ENCODE measurements at places on chromosomes 2 and 18. TPM values are rescaled to one million over a fixed set of nuclear protein-coding genes. Genes with fewer than 3 reads are reported as not detected.

GRCh38 chr2:187689372-187689771 is 135.1 kb upstream of the TFPI start:
- no peaks in the 10 kb centered on the region for H3K27me3 ChIP-seq
- DNase-seq = no peak

DNA sequence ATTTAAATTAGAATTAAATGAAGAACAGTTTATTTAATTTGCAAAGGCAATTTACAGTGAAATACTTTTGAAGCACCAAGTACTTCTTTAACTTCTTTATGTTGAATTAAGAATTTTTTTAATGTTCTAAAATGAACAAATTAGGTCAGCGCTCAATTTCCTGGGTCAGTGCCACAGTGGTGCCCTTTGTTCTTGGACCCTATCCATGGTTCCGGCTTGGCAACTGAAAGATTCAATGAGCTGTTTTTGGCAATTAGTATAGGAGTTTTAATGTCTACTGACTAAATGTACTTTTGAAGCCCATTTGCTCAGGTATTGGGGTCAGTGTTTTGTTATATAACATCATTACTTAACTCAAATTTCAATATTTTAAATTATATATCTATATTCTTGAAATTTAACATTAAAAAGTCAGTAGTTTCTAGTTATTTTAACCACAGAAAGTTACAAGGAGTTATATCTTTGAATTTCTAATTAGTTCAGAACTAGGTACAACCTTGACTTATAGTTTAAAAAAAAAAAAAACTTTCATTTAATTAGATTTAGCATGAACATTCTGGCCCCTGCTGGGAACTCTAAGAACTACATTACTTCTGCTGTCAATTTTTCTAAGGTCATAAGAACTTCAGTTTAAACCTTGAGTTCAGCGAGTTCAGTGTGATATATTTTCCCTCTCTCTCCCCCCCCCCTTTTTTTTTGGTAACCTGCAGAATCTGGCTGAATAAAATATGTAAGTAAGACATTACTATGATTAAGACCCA is 7.6 kb upstream of the MSTN start:
- H3K27ac ChIP-seq = no peak overlapping the region
- H3K36me3 ChIP-seq = no peaks in the 10 kb centered on the region
- no peak overlapping the region for H3K4me3 ChIP-seq

- no peak for DNase-seq
- H3K4me3 ChIP-seq = no peak overlapping the region
- H3K36me3 ChIP-seq = no peaks in the 10 kb centered on the region
- no peaks in the 10 kb centered on the region for H3K27me3 ChIP-seq
- H3K27ac ChIP-seq = peak overlapping the region; percentile 85
Observed at GRCh38 chr2:102065675-102066252, 74.0 kb downstream of the IL1R2 start.

DNA sequence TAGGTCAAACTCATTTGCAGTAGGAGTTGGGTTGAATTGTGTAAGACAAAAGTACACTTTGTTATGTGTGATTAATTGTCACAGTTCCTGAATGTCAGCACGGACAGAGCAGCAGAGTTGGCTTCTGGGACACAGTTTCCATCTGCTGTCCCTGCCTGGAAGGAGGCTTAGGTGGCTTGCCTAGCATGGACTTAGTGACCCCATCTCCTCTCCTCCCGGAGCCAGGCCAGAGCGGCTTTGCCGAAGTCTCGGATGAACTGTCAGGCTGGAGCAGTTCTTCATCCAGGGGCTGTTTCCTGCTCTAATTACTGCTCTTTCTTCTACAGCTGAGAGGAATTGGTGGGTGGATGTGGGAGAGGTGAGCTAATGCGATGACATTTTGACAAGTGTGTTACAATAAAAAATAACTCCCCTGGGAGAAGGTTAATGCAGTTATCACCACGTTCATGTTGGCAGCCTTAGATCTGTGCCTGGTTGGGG is 102.0 kb downstream of the SH3RF3 start:
- H3K36me3 ChIP-seq = no peaks in the 10 kb centered on the region
- no peak overlapping the region for H3K4me3 ChIP-seq
- H3K27ac ChIP-seq = peak overlapping the region; percentile 29
- peaks cover 28% of the 10 kb centered on the region for H3K4me1 ChIP-seq

DNA sequence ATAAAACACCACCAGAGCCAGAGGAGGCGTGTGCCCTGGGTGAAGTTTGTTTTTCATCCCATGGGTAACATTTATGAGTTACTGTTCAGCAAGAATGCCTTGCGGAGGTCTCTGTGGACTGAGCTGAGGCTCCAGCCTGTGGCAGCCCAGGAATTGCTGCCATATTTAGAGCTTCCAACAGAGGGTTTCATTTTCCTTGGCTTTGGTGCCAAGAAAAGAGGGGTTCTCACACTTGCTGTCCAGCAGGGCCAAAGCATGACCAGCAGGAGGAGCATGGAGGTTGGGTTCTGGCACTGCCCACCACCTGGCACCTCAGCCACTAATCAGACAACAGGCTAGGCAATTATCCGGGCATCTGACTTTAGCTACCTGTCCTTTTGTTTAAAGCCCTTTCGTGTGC is 36.7 kb downstream of the EPAS1 start:
- no peaks in the 10 kb centered on the region for H3K27me3 ChIP-seq
- H3K36me3 ChIP-seq = no peaks in the 10 kb centered on the region
- no peak for DNase-seq
- peak overlapping the region; percentile 19 for H3K27ac ChIP-seq
- peaks cover 97% of the 10 kb centered on the region for H3K4me1 ChIP-seq
- H3K4me3 ChIP-seq = no peak overlapping the region

- no peak overlapping the region for H3K4me3 ChIP-seq
- H3K4me1 ChIP-seq = peaks cover 41% of the 10 kb centered on the region
- no peaks in the 10 kb centered on the region for H3K27me3 ChIP-seq
- peak; percentile 58 for DNase-seq
Observed at GRCh38 chr18:55110436-55110835, 151.2 kb upstream of the CCDC68 start.

DNA sequence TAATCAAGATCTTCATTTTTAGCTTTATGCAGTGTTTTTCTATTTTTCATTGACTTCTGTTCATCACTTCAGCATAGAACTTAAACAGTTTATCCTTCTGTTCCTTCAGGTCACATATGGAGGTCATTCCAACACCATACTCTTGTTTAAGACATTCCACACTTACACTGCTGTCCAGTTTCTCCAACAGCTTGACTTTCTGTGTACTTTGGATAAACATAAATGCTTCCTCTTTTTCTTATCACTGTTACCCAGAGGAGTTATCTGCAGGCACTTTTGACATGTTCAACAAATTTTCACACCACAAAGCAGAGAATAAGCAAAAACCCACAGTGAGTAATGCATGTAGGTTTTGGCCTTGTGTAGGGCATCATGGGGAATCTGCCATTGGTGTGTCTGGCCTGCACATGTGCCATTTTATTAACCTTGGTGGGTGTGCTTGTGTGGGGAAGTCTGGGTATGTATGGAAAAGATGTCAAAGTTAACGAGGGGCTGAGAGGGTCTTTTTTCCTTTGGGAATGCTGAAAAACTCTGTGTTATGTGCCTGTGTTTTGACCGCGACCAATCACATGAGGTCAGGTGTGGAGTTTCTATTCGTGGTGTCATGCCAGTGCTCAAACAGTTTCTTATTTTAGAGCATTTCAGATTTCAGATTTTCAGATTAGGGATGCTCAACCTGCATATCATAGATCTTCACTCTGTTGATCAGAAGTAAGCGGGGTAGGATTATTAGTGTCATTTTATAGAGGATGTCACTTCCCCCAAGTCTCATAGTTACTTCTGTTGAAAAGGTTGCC is 53.9 kb upstream of the ACVR1 start:
- no peaks in the 10 kb centered on the region for H3K36me3 ChIP-seq
- no peaks in the 10 kb centered on the region for H3K27me3 ChIP-seq
- H3K27ac ChIP-seq = no peak overlapping the region

- H3K36me3 ChIP-seq = no peaks in the 10 kb centered on the region
- no peak overlapping the region for H3K27ac ChIP-seq
- no peaks in the 10 kb centered on the region for H3K4me1 ChIP-seq
Observed at GRCh38 chr18:72652990-72653593, 109.0 kb upstream of the CBLN2 start.

GRCh38 chr2:205483095-205483494 is 199.2 kb upstream of the NRP2 start:
- H3K4me3 ChIP-seq = no peak overlapping the region
- no peaks in the 10 kb centered on the region for H3K36me3 ChIP-seq
- H3K27ac ChIP-seq = no peak overlapping the region
- H3K4me1 ChIP-seq = peaks cover 5% of the 10 kb centered on the region

DNA sequence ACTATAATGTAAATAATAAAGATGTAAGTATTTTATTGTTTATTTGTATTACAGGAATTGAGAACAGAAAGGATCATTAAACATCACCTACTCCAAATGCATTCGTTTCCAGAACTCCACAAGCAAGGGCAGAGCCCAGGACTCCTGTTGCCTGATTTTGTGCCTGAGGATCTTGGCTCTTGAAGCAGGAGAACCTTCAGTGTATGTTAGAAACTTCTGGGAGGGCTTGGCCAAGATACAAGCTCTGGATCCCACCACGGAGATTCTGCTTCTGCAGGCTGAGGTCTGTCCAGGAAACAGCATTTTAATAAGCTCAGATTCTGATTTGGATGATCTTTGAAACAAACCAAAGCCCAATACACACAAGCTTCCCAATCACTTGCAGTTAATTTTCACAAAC is 142.4 kb upstream of the SOX11 start:
- no peaks in the 10 kb centered on the region for H3K4me1 ChIP-seq
- no peaks in the 10 kb centered on the region for H3K27me3 ChIP-seq
- H3K4me3 ChIP-seq = no peak overlapping the region
- no peak for DNase-seq

- H3K27me3 ChIP-seq = no peaks in the 10 kb centered on the region
- no peaks in the 10 kb centered on the region for H3K36me3 ChIP-seq
- H3K4me3 ChIP-seq = peak overlapping the region; percentile 91
- H3K4me1 ChIP-seq = peaks cover 9% of the 10 kb centered on the region
- DNase-seq = no peak
Observed at GRCh38 chr2:232549655-232550353, 553 bp downstream of the TIGD1 start.

DNA sequence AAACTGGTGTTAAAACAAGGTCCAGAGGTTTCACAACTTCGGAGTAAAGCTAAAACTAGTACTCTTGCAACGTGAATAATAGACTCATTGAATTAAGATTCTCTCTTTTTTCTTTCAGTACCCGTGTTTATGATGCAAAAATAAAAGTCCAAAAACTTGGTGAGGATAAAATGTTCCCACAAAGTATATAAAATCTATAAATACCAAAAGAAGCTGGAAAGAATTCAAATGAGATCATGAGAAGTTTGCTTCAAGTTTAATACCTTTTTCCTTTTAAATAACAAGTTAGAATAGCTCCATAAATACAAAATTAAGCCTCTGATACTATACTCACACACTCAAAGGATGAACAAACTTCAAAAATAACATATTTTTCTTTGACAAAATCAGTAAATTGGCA is 34.0 kb downstream of the METTL4 start:
- no peaks in the 10 kb centered on the region for H3K27me3 ChIP-seq
- H3K4me3 ChIP-seq = no peak overlapping the region
- no peak for DNase-seq
- H3K36me3 ChIP-seq = no peaks in the 10 kb centered on the region
- no peaks in the 10 kb centered on the region for H3K4me1 ChIP-seq
- H3K27ac ChIP-seq = no peak overlapping the region

DNA sequence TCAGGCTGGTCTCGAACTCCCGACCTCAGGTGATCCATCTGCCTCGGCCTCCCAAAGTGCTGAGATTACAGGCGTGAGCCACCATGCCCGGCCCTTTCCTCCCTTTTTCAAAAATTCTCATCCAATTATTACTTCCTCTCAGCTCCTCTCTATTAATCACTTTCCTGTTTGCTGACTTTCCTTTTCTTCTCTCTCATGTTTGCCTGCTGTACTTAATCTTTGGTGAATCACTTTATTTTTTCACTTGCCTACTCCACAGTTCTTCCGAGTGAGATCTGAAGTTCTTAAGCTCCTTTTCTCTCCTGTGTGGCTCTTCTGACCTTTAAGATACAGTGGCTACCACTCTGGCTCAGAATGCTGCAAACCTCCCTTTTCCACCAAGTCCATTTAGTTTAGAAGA is 126.3 kb upstream of the SERTAD2 start:
- H3K4me3 ChIP-seq = no peak overlapping the region
- no peaks in the 10 kb centered on the region for H3K27me3 ChIP-seq

DNA sequence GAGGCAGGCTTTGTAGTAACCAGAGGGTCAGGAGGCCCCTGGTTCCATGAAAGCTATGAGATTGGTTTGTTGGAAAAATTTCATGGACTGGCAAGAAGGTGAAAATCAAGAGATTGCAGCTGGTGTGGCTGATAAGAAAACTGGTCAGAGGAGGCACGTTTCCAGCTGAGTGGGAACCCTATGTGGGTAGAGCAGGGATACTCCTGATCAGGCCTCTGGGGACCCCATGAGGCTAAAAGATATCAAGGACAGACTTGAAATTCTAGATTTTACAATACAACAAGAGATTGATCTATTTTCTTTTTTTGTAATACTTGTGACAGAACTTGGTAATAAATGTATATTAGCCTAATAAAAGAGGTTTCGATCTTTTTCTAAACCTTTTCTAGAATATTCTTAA is 1615.1 kb downstream of the DPP10 start:
- no peaks in the 10 kb centered on the region for H3K27me3 ChIP-seq
- H3K4me3 ChIP-seq = no peak overlapping the region
- H3K36me3 ChIP-seq = no peaks in the 10 kb centered on the region
- H3K4me1 ChIP-seq = no peaks in the 10 kb centered on the region

GRCh38 chr18:49745045-49746014 is 68.0 kb downstream of the ACAA2 start:
- no peaks in the 10 kb centered on the region for H3K36me3 ChIP-seq
- no peak overlapping the region for H3K4me3 ChIP-seq
- no peaks in the 10 kb centered on the region for H3K27me3 ChIP-seq
- H3K27ac ChIP-seq = no peak overlapping the region
- no peaks in the 10 kb centered on the region for H3K4me1 ChIP-seq

DNA sequence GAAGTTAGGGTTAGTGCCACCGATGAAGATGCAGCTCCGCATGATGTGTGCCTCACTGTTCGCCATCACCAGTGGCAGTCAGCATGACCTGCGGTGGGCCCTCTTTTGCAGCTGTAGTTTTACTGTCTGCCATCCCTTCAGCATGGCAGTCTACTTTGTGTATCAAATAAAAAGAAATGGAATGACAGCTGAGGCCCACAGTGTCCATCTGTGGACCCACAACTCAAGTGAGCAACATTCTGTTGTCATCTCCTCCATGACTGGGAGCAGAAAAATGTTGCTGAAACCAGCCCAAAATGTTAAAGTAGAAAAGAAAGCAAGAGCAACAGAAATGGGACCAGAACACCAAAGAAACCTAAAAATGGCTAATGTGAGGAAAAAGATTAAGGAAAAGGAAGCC is 128.7 kb downstream of the MEP1B start:
- no peaks in the 10 kb centered on the region for H3K36me3 ChIP-seq
- H3K4me3 ChIP-seq = no peak overlapping the region
- H3K27me3 ChIP-seq = no peaks in the 10 kb centered on the region
- H3K27ac ChIP-seq = no peak overlapping the region
- peaks cover 27% of the 10 kb centered on the region for H3K4me1 ChIP-seq
- no peak for DNase-seq

The CRYGD gene
- not detected for total RNA-seq

The LAMA3 gene
- total RNA-seq = 1.9 TPM

The GREB1L gene
- 14.3 TPM for total RNA-seq

The FBXO41 gene
- 0.68 TPM for total RNA-seq

The KANSL3 gene
- 29.4 TPM for total RNA-seq

The MAB21L4 gene
- total RNA-seq = not detected

The DOCK10 gene
- total RNA-seq = 2.4 TPM

The MROH2A gene
- total RNA-seq = not detected

All from heart right ventricle (tissue), 16 donors.